NCI-H446 (cell line): ENCODE measurements at places on chromosomes 12 and 14.

GRCh38 chr12:93288626-93289025 is 89.1 kb upstream of the NUDT4 start:
- no peak for DNase-seq

GRCh38 chr14:79281244-79282152 is 929.8 kb downstream of the DIO2 start:
- DNase-seq: no peak

DNA sequence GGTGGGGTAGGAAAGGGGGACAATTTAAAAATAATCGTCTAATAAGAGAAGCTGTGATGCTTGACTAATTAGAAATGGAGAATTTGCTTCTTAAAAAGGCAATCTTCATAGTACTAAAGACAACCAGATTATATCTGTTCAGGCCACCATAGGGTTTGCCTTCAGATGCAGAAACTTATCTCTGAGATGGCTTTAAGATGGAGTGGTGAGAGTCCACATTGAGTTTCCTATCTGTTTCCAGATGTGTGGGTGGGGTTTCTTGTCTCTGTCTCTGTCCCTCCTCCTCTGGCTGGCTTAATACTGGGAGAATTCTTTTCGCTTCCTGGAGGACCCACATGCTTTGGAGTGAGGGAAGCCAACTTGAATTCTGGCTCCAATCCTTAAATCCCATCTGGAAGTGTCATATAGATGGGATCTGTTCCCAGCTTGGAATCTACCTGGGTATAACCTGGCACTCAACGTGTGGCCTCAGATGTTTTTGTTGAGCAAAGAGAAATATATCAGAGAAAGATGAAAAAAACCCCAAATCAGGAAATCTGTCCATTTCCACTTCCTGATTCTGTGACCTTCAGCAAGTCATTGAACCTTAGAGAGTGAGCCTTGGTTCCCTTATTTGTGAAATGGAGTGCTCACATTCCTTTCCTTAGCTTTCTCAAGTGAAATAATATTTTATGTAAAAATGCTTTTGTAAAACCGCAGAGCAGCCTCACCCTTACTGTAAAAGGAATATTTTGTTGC is 66.4 kb downstream of the CHST11 start:
- DNase-seq: no peak

GRCh38 chr14:102949062-102949800 is 26.8 kb downstream of the AMN start:
- DNase-seq: no peak

GRCh38 chr12:30643366-30643765 is 52.3 kb downstream of the IPO8 start:
- DNase-seq: no peak

- DNase-seq: no peak
Observed at GRCh38 chr12:68118096-68118755, 41.3 kb downstream of the IFNG start.

GRCh38 chr12:50333441-50333840 is 50.1 kb upstream of the LIMA1 start:
- no peak for DNase-seq

- DNase-seq: no peak
Observed at GRCh38 chr14:100072783-100073346, 7.6 kb downstream of the EVL start.

DNA sequence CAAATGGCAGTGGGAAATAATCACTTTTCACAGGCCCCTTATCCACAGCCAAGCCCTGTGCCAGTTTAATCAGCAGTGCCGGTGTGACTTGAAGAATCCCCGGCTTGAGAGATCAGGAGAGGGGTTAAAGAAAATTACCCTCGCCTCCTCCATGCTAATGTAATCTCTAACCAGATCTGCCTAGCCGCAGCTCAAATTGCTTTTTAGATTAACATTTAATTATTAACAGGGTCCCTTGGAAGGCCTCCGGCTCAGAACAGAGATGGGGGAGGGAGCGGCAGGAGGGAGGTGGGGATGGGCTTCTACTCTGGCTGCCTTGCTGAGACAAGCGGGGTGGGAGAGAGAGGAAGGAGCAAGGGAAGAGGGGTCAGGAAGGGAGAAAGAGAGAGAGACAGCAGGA is 24.0 kb downstream of the FAM222A start:
- DNase-seq: no peak

GRCh38 chr14:21057803-21058675 is at the start of gene RNASE8:
RNASE8 (plus strand) TSS chr14:21057822; CDS start chr14:21057893, 71 bp downstream.
- no peak for DNase-seq

DNA sequence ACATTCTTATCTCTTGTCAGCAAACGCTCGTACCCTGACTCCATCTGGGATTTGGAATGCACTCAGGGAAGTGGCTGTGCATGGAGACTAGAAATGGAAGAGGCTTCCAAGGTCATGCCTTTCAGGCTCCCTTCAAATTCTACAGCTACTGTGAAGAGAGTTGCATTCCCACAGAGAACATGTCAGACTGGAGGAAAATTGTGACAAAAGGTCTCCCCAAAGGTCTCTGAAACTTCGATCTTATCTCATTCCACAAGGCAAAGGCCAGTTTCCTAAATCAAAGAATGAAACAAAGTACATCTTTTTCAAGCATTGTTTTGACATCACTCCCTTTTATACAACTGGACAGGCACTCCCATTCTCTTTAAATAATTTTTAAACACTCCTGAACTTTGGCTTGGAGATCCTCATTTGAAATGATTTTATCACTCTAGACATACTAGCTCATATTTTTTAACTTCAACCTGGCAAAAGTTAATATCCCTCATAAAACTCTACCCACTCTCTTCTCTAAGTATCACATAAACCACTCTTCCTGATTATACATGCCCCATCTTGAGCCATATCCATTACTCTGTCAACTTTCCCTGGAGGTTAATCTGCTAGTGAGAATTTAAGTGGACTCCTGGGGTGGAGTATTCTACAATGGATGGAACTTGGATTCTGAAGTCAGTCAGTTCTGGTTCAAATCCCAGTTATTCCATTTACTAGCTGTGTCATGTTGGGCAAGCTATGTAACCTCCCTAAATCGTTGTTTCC is 218.1 kb upstream of the HMGA2 start:
- DNase-seq: no peak

DNA sequence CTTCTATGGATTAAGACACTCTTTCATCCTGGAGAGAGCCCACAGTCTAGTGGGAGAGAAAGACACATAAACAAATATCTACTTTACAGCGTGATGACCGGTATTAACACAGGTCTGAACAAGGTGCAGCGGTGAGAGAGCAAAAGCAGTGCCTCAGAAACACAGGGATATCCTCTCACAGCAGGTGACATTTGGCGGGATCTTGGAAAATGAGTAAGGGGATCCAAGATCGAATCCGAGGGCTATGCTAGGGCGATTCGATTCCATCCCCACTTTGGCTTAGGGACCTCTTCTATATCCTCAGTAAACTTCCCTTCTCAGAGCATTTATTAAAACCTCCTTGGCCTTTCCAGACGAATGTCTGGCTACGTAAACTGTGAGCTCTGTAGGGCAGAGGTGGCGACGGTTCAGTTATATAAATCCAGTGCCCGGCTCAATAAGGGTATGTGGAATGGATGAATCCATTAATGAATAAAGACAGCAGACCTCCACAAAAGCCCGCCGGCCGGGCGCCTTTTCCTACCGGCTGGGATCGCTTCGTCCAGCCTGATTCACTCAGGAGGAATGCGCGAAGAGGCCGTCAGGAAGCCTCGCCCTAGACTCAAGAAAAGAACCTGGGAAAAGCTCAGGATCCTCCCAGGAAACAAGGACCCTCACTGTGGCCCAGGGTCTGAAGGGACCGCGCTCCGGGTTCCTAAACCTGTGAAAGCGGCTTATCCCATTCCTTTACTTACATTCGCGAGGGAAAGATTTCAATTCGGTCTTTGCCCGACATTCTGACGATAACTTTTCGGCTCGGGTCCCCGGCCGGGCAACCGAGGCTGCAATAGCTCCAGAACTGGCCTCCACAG is 455 bp downstream of the ATP6V1D start:
- DNase-seq: peak; percentile 17

GRCh38 chr14:100587763-100588411 is 670 bp upstream of the BEGAIN start:
- DNase-seq: peak; percentile 59

- no peak for DNase-seq
Observed at GRCh38 chr12:24750263-24750662, 198.6 kb downstream of the BCAT1 start.

DNA sequence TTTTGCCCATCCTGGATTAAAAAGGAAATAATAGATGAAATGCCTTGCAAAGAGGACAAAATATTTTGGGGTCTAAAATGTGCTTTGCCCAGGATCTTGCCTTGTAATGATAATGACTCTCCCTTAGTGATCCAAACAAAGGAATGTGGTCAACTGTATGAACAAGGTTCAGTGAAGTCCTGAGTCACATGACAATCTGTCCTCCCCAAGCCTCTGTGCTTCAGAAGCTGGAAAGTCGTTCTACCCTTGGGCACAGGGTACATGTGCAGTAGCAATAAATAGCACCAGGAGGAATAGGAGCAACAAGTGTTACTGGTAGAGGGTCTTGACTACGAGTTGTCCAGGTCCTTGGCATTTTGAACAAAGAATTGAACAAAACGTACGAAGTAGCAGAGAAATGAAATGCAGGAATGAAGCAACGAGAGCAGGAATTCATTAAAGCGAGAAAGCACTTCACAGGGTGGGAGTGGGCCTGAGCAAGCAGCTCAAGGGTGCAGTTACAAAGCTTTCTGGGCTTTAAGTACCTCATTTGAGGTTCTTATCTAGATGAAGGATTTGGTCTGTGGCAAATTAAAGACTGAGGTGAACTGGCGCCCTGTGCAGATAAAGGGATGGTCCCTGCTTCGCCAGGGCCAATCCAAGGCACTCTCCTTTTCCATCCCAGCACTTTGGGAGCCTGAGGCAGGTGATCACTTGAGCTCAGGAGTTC is 65.8 kb downstream of the RESF1 start:
- DNase-seq: no peak

GRCh38 chr12:81381951-81382350 is 304.1 kb downstream of the ACSS3 start:
- DNase-seq: no peak

GRCh38 chr12:115626210-115626609 is 651.3 kb downstream of the MED13L start:
- DNase-seq: no peak

DNA sequence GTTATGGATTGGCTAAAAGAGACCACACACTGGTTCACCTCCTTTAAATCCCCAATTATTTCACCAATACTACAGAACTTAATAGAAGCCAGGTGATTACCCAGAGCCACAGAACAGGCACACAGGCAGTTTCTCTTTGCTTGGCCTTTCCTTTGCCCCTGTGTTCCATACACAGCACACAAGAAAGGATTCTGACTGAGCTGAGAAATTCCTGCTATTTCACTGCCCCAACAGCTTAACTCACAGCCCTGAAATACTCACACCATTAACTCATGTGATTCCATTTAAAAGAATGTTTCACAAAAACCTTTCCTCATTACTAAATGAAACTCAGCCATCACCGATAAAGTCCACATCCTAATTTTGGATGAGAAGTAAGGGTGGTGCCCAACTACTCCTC is 133.6 kb downstream of the MED13L start:
- no peak for DNase-seq

DNA sequence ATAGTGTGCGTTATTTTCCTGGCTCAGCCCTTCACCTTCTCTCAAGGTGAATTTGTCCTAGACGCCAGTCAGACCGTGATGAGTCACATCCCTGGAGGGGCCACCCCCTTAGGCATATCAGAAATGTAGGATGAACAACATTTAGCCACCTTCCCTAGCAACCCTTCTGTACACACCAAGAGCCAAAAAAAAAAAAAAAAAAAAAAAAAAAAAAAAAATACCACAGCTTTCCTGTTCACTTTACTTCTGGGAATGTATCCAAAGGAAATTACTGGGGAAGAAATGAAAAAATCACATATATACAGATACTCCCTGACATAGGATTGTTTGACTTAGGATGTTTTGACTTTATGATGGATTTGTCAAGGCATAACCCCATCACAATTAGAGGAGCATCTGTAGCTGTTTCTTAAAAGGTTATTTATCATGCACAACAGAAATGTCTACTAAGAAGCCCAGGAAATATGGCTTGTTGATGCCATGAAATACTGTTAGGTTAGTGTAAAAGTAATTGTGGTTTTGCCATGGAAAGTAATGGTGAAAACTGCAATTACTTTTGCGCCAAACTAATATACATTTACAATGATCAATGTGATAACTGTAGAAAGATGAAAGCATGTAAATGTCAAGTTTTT is 68.2 kb upstream of the BDKRB2 start:
- peak; percentile 39 for DNase-seq

DNA sequence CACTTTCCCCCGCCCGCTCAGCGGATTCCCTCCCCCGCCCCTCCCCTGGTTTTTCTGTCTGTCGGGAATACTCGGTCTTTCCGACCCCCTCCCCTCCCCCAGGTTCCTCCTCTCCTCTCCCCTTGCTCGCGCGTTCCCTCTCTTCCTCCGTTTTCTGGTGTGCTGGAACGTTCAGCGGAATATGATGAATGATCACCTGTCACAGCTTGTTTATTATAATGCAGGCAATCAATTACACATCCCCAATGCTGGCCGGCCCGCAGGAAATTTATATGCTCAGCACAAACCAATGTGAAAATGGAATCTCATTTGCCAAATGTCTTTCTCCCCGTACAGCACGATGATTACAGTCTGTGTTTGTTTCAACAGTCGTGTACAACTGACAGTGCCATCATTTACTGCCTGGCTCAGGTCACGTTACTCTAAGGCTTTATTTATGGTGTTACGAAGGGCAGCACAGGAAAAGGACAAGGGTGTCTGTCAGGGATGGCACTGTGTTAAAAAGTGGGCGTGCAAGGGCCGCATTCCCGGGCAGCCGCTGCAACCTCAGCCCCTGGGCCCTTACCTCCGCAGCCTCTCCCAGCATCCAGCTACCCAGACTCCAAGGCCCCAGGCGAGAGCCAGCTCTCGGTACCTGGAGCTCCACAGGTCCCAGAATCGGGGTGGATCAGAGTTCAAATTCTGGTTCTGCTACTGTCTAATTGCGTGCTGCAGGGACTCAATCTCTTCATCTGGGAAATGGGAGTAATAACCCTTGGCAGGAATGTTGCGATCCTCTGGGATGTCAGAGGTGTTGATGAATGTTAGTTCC is 24.7 kb upstream of the MAP1LC3B2 start:
- peak; percentile 38 for DNase-seq

GRCh38 chr14:60222820-60223219 is 26.2 kb upstream of the PPM1A start:
- peak; percentile 65 for DNase-seq

- DNase-seq: no peak
Observed at GRCh38 chr14:68248481-68249255, 429.1 kb downstream of the RAD51B start.

- no peak for DNase-seq
Observed at GRCh38 chr14:91867316-91867988, at the start of gene TC2N. TC2N (minus strand) TSS chr14:91867536; CDS start chr14:91813769, 53,767 bp downstream.

DNA sequence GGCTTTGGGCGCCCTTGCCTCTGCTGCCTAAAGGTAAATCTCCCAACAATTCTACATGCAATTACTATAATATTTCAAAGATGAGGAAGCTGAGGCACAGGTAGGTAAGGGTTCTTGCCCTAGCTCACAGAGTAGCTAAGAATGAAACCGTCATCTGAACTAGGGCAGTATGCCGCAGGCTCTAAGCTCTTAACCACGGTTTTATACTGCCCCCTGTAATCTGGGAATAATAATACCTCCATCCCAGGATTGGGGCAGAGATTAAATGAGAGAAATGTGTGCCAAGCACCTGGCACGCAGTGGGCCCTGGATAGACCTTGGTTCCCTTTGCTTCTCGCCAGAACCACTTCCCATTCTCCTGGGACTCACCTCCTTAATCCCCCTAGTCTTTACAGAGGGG is 1.5 kb upstream of the HRK start:
- DNase-seq: peak; percentile 60

- DNase-seq: no peak
Observed at GRCh38 chr12:45763381-45763780, 33.9 kb downstream of the ARID2 start.

GRCh38 chr14:61107869-61108493 is 126.9 kb downstream of the SLC38A6 start:
- DNase-seq: no peak
